Head of caudate nucleus (tissue), 42 donors: ENCODE measurements at places on chromosomes 7 and 10.

DNA sequence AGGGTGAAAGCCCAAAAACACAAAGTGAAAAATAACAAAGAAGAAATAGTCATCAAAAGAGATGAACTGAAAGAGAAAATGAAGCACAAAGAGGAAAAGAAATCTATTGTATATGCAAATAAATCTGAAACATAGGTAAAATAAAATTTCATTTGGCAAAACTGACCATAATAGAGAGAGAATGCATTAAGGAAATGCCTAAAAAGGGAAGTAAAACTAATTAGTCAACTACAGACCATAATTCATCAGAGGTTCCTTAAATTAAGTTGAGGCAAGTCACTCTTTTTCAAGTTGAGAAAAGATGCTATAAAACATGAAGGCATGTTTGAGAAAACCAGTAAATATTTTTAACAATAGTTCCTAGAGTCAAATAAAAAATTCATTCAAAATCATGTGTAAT lies 233.3 kb downstream of the LRRN3 start:
- no peak for DNase-seq

DNA sequence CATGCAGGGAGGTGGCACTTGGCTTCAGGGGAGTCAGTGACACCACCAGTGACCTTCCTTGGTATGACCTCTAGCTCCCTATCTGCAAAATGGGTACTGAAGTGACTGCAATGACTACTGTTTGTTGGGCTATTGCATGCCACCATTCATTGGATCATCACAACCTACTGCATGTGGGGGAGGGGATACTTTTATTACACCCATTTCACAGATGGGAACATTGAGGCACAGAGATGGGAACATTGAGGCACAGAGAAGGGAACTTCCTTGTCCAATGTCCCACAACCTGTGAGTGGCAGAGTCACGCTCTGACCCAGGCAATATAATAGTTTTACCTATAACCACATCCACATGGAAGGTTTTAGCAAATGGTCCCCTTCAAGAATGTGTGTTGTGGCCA lies 12.2 kb upstream of the MYH16 start:
- DNase-seq: no peak

DNA sequence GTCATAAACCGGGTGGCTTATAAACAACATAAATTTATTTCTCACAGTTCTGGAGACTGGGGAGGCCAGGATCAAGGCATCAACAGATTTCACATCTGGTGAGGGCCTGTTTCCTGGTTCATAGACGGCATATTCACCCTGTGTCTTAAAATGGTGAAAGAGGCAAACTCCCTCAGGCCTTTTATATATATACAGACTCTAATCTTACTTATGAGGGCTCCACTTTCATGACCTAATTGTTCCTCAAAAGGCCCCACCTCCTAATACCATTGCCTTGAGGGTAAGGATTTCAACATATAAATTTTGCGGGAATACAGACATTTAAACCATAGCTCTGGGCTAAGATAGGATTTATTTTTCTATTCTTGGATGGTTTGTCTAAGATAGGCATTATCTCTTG lies 187.2 kb downstream of the PPP1R3A start:
- DNase-seq: no peak

DNA sequence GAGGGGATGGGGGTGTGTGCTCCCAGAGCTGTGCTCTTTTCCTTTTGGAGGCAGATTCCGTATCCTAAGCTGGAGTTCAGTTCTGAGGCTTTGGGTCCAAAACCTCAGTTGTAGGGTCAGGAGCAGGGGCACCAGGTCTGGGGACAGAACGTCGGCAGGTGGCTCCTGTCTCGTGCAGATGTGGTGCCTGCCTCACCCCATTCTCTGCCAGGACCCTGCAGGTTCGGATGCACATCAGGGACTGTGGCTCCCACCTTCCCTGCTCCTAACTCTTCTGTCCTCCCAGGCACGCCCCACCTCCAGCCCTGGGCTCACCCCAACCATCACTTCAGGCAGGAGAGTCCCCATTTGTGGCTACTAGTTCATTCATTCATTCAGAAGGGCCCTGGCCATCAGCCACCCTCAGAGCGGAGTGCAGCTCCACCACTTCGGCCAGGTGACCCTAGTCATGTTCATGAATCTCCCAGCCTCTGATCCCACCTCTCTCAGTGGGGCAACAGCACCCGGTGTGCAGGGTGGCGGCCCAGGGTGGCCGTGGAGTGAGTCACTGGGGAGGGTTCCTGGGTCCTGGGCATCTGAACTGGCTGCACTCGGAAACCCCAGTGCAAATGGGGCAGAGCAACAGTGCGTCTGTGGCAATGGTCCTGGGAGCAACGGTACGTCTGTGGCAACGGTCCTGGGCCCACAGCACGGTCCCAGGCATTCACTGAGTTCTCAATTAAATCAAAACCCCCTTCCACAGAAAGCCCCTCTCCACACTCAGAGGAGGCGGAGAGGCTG lies 100.8 kb upstream of the FAM20C start:
- no peak for DNase-seq

- DNase-seq: no peak
Measured at GRCh38 chr10:62861507-62861906, 45.3 kb upstream of the EGR2 start.

GRCh38 chr7:1620835-1621234 lies 49.2 kb upstream of the ELFN1 start:
- DNase-seq: no peak

- no peak for DNase-seq
Measured at GRCh38 chr7:7607010-7607409, 33.5 kb upstream of the UMAD1 start.

DNA sequence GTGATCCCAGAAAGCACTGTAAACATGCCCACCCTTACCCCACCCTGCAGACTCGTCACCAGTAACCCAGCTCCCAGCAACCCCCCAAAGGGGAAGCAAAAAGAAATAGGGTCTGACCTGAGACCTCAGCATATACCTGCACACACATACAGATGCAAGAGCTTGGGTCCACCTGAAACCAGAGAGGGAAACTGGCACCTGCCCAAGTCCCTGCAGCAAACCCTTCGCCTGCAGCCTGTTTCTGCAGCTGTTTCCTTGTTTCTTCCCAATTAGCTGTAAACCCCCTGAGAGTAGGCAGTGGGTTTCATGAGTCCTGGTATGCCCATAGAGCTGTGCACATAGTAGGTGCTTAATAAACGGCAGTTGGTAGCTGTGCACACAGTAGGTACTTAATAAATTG lies 140.5 kb downstream of the FGFR2 start:
- no peak for DNase-seq

- no peak for DNase-seq
Measured at GRCh38 chr10:60611291-60611747, 167.0 kb upstream of the CDK1 start.

DNA sequence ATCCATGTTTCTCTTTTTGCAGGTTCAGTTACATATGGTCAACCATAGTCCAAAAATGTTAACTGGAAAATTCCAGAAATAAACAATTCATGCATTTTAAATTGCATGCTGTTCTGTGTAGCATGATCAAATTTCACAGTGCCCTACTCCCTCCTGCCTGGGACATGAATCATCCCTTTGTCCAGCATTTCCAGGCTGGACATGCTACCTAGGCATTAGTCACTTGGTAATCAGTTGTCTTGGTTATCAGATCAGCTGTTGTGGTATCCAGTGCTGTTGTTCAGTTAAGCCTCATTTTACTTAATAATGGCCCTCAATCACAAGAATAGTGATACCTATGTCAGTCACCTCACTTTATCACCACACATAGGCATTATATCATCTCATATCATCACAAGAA lies 7.3 kb upstream of the PNLIP start:
- no peak for DNase-seq

DNA sequence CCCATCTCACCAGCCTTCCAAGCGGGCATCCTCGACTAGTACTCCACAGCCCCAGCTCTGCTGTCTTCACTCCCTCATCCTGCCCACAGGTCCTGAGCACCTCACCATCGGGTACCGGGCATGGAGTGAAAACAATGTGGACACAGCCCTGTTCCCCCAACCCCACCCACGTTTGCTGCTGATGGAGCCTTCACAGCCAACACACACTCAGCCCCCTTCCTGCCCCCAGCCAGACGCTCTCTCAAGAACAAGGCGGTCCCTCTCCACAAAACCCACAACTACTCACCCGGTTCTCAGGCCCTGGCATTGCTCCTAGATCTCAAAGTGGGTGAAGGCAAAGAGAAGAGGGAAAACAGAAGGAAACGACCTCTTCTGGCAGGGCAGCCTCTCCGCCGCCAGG lies 56.1 kb downstream of the SLIT1 start:
- DNase-seq: no peak

DNA sequence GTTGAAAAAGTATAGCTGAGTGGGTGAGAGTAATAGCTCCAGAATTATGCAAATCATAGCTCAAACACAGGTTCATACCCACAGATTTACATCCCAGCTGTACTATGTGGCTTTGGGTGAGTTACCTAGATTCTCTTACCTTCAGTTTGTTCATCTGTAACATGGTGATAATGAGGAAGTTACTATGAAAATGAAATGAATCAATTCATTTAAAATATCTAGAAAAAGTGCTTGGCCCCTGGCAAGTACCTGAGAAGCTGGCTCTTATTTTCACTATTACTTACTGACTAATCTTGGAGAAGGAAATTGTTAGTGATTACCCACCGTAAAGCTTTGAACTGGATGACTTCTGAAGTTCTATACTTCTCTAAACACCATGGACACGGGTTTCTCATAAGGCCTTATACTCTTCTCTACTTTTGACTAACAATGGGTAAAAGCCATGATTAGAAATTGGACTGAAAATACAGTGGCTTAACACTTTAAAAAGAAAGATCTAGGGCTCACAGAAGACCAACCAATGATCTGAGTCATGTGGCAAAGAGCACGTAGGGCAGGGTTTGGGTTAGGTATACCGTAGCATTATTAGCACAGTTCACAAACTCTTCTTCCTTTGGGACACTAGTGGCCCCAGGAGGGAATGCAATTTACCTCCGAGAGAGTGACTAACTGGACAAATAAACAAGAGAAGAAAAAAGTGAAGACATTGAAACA lies 149.2 kb downstream of the PLPP4 start:
- DNase-seq: no peak

DNA sequence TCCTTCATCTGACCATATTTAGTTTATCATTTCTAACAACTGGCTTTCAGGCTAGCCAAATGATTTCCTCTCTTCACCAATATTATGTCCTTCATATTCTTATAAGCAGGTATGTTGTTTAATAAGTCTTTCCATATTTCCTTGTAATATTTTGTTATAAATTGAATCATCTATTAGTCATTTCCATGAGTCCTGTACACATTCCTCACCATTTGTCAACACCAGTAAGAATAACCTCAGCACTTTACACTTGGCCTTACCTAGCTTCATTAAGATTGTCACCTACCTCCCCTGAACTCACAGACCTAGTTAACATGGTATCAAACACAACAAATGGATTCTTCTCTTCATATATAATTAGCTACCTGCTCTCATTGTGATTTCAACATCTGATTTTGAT lies 282.3 kb downstream of the SEMA3D start:
- DNase-seq: no peak

GRCh38 chr10:124126145-124126982 lies 33.0 kb upstream of the CHST15 start:
- no peak for DNase-seq

- DNase-seq: no peak
Measured at GRCh38 chr7:31100445-31100844, 48.3 kb downstream of the ADCYAP1R1 start.

- no peak for DNase-seq
Measured at GRCh38 chr7:43653891-43654504, 71.1 kb downstream of the STK17A start.

DNA sequence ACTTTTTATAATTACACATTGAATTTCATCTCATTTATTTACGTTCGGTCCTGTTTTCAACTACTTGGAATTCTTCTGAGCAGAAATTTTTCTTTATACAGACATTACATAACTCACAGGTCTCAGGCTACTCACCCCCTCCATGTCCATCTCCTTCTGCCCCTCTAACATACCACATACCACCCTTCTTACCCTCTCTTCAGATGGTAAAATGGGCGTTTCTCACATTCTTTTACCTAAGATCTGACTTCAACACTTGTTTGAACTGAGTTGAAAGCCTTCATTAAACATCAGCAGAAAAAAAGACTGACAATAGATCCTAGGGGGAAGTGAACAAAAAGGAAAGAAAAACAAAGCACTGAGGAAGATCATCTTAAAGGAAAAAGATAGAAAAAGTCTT lies 309.7 kb downstream of the CTNNA3 start:
- DNase-seq: no peak

- DNase-seq: no peak
Measured at GRCh38 chr7:147062897-147063296, 946.3 kb downstream of the CNTNAP2 start.

GRCh38 chr7:126394406-126394805 lies 858.3 kb downstream of the GRM8 start:
- DNase-seq: no peak

DNA sequence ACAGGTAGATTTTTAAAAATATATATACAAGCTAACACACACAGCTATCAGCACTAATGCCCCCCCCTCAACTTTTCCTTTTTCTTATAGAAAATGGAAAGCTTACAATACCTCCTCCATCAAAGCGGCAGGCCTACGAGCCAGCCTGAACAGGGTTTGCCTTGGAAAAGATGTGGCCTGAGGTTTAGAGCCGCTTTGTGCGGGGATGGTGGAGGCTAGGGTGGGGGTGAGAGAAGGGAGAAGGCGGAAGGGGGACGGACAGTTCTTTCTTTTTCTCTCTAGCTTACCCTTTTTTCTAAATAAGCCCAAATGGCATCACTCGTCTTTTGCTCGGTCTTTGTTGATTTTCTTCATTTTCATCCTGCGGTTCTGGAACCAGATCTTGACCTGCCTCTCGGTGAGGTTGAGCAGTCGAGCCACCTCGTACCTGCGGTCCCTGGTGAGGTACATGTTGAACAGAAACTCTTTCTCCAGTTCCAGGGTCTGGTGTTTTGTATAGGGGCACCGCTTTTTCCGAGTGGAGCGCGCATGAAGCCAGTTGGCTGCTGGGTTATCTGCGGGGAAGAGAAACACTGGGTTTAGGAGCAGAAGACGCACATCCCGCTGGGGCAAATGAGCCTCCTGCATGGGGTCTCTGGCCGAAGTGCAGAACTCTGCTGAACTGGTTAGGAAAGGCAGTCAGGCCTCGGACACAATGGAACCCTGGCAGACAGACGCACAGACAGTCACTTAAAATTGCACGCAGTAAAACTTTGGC lies 1.9 kb downstream of the HOXA9 start:
- no peak for DNase-seq

DNA sequence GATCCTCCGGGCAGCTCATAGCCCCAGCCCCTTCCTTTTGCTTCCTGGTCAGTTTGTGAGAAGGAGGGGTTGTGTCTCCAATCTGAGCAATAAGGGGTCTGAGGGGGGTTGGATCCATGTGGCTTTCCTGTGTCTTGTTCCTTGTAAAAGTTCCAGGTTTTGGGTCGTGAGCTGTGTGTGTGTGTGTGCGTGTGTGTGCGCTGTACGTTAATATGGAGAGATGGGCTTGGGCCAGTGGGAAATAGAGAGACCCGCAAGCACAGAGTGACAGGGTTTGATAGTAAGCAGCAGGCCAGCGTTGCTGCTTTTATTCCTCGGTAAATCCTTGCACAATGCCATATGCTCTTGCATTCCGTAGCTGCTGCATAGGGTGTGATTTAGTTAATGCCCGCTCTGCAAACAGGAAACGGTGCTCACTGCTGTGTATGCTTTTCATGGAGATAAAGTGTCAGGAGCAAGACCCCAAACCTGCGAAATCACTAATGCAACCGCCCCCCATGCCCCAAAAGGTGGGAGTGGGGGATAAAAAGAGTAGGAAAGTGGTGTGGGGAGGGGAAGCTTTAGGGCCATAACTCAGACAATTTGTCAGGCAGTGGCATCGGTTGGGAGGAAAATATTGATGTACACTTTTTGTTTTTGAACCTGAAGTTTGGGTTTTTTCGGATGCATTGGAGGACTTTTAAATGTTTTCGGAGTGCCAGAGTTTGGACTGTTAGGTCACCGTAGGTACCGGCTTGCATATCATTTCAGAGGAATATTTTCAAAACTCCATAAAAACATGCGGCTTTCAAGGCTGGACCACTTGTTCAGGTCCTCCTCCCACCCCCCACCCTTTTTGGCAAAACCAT lies 108.7 kb downstream of the TCF7L2 start:
- DNase-seq: no peak
